BE2C (cell line): ENCODE measurements at places on chromosomes 12 and 14.

GRCh38 chr12:116534311-116535121, 24.7 kb upstream of the MAP1LC3B2 start:
- peak; percentile 55 for DNase-seq

GRCh38 chr14:105476097-105476830, 1.6 kb downstream of the CRIP2 start:
- peak; percentile 60 for DNase-seq

DNA sequence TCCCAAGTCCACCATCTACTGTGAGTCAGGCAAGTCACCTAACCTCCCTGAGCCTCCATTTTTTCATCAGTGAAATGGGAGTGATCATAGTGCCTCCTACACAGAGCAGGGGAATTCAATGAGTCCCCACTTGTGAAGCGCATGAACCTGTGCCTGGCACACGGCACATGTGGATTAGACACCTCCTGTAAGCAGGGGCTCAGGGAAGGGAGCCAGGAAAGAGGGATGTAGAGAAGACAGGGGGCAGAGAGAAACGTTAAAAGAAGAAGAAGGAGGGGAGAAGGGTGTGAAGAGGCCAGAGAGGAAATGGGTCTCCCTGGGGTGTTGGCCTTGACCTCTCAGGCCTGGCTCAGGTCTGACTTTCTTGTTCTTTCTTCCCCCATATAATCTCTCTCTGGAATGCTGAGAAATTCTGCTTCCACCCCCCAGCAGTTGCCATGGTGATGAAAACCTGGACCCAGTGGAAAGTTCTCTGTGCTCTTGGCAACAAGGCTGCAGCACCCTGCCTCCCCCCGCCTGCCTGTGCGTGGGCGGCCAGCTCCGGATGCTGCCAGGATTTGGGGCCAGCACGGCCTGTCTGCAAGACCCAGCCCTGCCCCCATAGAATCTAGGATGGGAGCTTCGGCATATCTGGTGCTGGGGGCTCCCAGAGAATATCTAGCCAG, 94.5 kb downstream of the CALM1 start:
- DNase-seq, result peak; percentile 77

GRCh38 chr12:78933014-78933413, 68.4 kb downstream of the SYT1 start:
- no peak for DNase-seq

DNA sequence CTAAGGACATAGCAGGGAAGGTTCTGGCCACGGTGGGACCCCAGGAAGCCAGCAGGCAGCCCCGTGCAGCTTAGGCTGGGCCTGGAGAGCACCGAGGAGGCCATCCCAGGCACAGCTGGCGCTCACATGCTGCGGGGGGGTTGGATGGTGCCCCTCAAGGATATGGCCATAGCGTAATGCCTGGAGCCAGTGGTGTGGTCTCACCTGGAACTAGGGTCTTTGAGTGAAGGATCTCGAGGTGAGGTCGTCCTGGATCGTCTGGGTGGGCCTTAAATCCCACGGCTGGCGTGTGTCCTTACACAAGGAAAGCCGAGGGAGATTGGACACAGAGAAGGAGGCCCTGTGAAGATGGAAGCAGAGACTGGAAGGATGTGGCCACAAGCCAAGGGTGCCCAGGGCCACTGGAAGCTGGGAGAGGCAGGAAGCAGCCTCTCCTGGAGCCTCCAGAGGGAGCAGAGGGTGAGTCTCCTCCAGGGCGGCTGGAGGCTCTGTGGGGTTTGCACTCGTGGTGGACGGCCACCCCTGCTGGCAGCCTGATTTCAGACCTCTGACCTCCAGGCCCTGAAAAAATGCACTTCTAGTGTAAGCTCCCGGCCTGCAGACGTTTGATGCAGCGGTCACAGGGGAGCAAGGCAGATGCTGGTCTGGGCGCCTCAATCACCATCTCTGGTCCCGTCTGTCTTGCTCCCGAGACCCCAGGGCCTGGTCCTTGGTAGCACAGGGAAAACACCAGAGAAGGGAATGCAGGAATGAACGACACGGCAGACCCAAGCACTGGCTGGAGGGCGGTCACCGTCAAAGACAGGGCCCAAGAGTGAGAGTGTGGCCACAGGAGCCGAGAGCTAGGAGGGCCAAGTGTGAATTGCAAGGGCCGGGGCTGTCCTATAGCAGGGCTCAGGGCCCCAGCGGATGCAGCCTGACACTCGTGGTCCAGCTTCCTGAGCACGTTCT, 218.6 kb downstream of the KIF26A start:
- peak; percentile 7 for DNase-seq

GRCh38 chr12:12461923-12462315, 100.7 kb downstream of the DUSP16 start:
- DNase-seq, result no peak

DNA sequence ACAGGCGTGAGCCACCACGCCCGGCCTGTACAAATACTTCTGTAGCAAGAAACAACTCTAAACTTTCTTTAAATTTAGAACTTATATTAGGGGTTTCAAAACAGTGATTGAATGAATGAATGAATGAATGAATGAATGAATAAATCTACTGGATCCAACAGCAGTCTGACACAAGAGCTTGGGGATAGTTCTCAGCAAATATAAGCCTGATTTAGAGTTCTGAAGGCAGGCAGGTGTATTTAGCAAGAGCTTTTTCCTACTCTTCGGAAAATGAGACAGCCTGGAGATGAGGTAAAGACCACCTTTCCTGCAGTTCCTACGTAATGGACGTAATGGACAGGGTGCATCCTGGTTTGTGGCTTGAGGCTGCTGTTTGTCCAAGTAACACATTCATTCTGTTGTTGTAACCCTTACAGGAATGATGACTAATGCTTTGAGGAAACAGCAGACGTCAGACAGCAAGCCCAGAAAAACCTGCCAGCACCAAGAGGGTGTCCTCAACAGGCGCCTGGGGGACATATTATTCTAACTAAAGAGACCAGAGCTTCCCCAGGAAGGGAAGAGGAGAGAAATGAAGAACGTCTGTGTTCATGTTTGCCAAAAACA, 277.4 kb upstream of the SOX5 start:
- DNase-seq, result no peak

- DNase-seq, result no peak
Observed at GRCh38 chr12:13004361-13004760, 4.3 kb upstream of the HEBP1 start.

DNA sequence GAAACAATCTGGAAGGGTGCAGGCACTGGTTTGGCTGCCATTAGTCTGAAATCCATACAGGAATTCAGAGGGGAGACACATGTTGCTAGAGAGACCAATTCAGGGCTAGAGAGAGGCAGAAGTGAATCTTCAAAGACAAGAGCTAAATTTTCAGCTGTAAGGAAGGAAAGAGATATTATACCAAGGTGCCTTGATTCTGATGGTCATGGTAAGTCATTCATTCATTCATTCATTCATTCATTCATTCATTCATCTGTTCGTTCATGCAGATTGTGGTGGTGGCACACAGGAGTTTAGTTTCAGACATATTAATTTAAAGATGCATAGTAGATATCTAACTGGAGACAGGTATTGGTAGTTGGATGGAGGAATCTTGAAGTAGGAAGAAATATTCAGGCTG, 1493.5 kb upstream of the TMEM132C start:
- DNase-seq, result no peak

GRCh38 chr14:97456958-97457357, 659.8 kb downstream of the VRK1 start:
- no peak for DNase-seq

DNA sequence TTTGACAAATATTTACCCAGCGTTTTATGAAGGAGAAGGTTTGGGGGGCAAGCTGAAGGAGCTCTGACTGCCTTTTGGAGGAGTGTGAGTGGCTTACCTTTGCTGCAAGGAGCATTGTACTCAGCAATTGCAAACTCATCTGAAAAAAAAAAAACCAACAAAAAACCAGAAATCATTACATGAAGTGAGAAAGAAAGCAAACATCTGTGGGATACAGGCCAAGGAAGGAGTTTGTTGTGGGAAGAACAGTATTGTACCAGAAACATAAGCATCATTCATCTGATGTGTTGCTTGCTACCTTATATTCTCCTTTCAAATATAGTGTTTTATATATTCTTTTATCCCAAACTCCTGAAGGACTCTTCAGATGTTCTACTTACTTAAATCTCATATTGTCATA, 47.6 kb downstream of the A2M start:
- no peak for DNase-seq

- no peak for DNase-seq
Observed at GRCh38 chr12:114820796-114821195, 136.8 kb upstream of the TBX3 start.

DNA sequence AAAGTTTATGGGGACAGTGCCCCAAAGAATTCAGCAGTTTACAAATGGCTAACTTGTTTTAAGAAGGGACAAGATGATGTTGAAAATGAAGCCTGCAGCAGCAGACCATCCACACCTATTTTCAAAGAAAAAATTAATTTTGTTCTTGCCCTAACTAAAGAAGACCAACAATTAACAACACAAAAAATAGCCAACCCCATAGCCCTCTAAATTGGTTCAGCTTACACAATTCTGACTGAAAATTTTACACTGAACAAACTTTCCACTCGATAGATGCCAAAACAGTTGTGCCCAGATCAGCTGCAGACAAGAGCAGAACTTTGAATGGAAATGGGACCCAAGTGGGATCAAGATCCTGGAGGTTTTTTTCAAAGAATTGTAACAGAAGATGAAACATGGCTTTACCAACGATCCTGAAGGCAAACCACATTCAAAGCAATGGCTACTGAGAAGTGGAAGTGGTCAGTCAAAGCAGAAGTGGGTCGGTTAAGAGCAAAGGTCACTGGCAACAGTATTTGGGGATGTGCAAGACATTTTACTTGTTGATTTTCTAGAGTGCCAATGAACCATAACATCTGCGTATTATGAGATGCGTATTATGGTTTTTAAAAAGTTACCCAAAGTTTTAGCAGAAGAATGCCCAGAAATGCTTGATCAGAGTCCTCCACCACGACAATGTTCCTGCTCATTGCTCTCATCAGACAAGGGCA, 30.0 kb downstream of the SLC39A9 start:
- DNase-seq, result no peak

DNA sequence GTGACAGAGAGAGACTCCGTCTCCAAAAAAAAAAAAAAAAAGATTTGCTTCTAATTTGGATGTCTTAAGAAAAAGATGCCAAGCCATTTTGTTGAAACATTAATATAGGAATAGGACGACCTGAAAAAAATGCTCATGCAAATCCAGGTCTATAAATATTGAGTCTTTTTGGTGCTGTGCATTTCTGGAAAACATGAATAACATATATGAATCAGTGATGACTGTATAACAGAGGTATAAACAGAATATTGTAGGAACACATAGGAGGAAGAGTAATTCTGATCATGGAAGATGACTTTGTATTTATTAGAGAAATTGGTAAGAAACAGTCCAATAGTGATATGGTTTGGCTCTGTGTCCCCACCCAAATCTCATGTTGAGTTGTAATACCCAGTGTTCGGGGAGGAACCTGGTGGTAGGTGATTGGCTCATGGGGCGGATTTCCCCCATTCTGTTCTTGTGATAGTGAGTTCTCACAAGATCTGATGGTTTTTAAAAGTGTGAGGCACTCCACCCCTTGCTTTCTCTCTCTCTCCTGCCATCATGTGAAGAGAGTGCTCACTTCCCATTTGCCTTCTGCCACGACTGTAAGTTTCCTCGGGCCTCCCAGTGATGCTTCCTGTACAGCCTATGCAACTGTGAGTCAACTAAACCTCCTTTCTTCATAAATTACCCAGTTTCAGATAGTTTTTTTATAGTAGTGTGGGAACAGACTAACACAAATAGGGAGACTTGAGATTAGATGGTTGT, 3.0 kb upstream of the SRSF5 start:
- no peak for DNase-seq

DNA sequence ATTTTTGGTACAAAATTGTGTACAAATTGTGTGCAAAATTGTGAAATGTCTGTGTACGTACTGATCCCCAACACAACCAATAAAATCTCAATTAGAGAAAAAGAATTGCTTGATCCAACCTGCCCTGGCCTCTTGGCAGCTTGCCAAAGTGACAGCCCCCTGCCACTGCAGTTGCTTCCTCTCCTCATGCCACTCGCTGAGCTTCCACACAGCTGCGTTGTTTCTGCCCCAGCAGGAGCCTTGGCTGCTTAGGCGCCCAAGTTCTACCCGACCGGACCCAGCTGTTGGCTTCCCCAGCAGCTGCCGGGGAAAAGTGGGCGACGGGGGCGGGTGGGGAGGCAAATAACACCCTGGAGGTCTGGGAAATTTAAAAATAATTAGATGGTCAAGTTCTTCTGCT, 171.8 kb upstream of the ATF7IP start:
- DNase-seq, result peak; percentile 59

DNA sequence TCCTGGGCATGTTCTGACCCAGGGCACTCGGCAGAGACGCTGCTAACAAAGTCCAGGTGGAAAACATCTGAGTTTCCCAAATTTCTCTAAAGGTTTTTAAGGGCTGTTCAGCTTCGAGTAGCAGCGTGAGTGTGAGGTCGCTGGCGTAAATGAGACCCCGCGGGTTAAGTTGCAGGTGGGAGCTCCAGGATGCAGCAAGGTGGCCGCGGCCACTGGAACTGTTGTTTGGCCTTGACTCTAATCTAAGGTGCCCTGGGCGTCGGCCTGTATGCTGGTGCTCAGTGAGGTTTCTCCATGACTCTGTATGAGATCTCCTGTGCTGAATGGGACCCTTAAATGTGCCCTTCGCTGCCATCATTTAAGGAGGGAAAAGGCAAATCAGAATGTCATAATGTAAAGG, 50.7 kb downstream of the ELK3 start:
- no peak for DNase-seq

DNA sequence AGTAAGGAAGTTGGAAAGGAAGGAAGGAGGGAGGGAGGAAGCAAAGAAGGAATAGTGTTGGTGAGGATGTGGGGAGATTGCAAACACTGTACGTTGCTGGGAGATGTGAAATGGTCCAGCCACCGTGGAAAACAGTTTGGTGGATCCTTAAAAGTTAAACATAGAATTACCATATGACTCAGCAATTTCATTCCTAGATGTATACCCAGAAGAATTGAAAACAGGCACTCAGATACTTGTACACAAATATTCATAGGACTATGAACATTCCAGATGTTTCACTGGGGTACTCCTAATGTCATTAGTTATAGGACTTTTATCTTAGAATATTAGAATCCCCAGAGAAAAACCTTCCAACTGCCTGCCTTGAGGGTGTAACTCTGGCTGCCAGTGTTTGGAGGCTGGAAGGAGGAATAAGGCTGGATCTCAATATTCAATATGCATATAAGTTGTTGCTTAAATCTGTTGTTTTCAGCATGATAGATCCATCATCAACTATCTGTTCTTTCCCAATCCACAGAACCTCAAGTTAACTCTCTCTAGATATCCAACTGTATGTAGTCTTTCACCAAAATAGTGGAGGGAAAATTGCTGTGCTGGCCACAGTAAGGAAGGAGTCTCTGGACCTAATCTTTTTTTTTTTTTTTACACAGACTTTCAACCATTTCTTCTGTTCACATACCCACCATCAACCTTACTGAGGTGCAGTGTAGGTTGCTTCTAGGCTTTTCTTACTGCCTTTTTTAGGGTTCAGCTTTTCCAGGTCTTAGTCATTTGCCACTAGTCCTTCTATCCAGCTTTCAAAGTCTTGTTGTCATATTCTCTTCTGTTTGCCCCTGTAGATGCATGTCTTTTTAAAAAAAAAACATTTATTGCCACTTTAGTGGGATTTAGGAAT, 94.5 kb downstream of the DNAI7 start:
- no peak for DNase-seq

- DNase-seq, result no peak
Observed at GRCh38 chr12:91893476-91893875, 252.2 kb downstream of the BTG1 start.
